ENCODE measurements at places on chromosomes 12 and 14.
A peak's percentile ranks its signal among the peaks of the same experiment; 100 is the strongest.

DNA sequence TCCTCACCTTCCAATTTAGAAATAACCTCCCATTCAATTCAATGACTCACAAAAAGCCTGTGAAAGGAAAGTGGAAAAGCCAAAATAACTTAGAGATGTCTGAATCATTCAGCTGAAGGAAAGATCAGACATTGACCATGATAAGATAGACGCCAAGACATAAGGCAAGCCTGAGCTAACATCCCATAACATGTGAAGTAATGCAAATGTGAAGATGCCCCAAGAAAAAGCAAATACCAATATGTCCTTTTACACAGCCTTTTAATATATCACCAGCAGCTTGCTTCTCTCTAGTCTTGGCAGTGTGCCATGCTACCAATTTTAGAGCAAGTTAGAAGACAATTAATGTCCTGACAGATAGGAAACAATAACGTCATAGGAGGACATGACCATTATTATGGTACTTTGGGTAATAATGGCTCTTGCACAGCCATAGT lies 2.4 kb upstream of the NUMB start:
- DNase-seq: peak; percentile 96

- peak; percentile 47 for DNase-seq
Measured at GRCh38 chr12:20368651-20369304, 441 bp downstream of the PDE3A start.

- DNase-seq: no peak
Measured at GRCh38 chr14:95193081-95193480, 35.8 kb upstream of the DICER1 start.

- no peak for DNase-seq
Measured at GRCh38 chr12:39375206-39375808, 67.6 kb downstream of the KIF21A start.

DNA sequence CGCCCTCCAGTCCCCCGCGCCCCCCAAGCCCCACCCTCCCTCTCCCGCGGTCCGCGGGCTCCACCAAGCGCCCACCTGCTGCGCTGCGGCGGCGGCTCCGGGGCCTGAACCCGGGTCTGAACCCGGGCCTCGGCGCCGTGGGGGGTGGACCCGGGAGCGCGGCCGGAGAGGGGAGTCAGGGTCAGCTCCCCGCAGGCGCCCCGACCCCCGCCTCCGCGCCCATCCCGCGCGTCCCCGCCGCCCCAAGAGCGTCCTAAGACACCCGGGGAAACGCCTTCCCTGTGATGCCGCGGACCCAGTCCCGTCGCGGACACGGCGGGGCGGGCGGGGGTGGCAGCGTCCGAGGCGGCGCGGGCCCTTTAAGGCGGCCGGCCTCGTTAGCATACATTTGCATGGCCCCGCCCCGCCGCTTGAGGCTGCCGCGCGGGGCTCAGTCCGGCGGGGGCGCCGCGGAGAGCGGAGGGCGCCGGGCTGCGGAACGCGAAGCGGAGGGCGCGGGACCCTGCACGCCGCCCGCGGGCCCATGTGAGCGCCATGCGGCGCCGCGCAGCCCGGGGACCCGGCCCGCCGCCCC lies at the start of gene MMP17:
MMP17 (plus strand) TSS at position 433 of the 574 bp plus-strand sequence; CDS start at position 535, 102 bp downstream.
- peak; percentile 72 for DNase-seq

- no peak for DNase-seq
Measured at GRCh38 chr12:5276327-5276880, 155.5 kb upstream of the NTF3 start.

DNA sequence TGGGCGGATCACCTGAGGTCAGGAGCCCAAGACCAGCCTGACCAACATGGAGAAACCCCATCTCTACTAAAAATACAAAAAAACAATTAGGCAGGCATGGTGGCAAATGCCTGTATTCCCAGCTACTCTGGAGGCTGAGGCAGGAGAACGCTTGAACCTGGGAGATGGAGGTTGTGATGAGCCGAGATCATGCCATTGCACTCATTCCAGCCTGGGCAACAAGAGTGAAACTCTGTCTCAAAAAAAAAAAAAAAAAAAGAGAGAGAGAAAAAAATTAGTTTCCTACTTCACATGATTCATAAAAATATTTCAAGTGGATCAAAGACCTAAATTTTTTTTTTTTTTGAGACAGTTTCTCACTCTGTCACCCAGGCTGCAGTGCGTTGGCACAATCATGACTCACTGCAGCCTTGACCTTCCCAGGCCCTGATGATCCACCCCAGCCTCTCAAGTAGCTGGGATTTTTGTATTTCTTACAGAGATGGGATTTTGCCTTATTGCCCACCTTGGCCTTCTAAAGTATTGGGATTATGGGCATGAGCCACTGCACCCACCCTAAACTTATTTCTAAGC lies 24.9 kb downstream of the FCF1 start:
- no peak for DNase-seq

DNA sequence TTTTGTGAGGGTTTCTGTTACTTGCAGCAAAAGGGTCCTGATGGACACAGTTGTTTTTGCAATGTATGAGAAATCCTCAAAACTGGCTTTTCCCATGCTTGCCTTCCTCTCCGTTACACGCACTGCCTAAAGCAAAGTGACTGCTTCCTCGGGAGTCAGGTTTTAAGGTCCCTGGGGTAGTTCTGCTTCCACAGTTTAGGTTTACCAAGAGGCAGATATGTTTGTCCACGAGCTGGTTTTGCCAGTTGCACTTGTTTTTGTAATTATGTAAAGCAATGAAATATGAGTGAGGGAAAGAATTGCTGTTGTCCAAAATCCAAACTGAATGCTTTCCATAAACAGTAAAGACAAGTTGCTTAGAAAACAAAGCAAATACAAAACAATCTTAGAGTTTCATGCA lies 290.7 kb upstream of the AMIGO2 start:
- DNase-seq: no peak

GRCh38 chr12:25404955-25405354 lies 148.1 kb downstream of the LMNTD1 start:
- DNase-seq: no peak

- no peak for DNase-seq
Measured at GRCh38 chr14:60647837-60648248, 1.4 kb downstream of the SIX1 start.
